ENCODE measurements at places on chromosomes 7 and 10.

- H3K27ac ChIP-seq: no peak overlapping the region
- no peaks in the 10 kb centered on the region for H3K36me3 ChIP-seq
- peaks cover 28% of the 10 kb centered on the region for H3K4me1 ChIP-seq
- H3K27me3 ChIP-seq: no peaks in the 10 kb centered on the region
- no peak overlapping the region for H3K4me3 ChIP-seq
Observed at GRCh38 chr10:125087191-125087896, 73.0 kb downstream of the CTBP2 start.

GRCh38 chr7:128247108-128247507 is 6.0 kb downstream of the LEP start:
- no peaks in the 10 kb centered on the region for H3K4me1 ChIP-seq
- no peak overlapping the region for H3K27ac ChIP-seq
- no peaks in the 10 kb centered on the region for H3K36me3 ChIP-seq
- H3K27me3 ChIP-seq: no peaks in the 10 kb centered on the region
- DNase-seq: no peak

GRCh38 chr7:141460781-141461715 is 90.2 kb upstream of the AGK start:
- H3K27me3 ChIP-seq: no peaks in the 10 kb centered on the region
- no peak overlapping the region for H3K4me3 ChIP-seq
- H3K4me1 ChIP-seq: no peaks in the 10 kb centered on the region
- no peaks in the 10 kb centered on the region for H3K36me3 ChIP-seq
- no peak for DNase-seq

- no peaks in the 10 kb centered on the region for H3K4me1 ChIP-seq
- no peak for DNase-seq
- H3K4me3 ChIP-seq: no peak overlapping the region
- H3K27ac ChIP-seq: no peak overlapping the region
- H3K36me3 ChIP-seq: no peaks in the 10 kb centered on the region
Observed at GRCh38 chr7:50973814-50974213, 191.1 kb upstream of the GRB10 start.

All from sigmoid colon (tissue), 7 donors.